Activated naive CD4-positive, alpha-beta T cell (primary cell): ENCODE measurements at places on chromosomes 3 and 15.

GRCh38 chr15:58109419-58109818, 28.8 kb upstream of the AQP9 start:
- no peak for DNase-seq

DNA sequence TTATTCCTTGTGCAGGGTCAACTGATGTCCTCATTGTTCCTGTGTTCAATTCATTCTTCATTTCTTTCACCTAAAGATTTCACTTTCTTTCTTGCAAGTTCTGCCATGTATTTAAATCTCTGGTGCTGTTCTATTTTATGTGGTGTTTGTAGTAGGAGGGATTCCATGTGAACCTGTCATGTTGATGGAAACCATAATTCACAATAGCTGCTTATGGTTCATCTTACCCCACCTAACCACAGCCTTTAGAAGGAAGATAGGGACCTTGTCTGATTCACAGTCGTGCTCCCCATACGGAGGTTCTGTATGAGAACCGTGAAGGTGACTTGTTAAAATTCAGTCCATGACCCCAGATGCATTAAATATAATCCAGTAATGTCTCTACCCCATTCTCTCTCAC, 21.9 kb downstream of the SLCO2A1 start:
- DNase-seq: no peak

GRCh38 chr3:66138336-66139313, 82.2 kb upstream of the SLC25A26 start:
- no peak for DNase-seq

- DNase-seq: no peak
These were observed 74.1 kb downstream of the LRTM1 start for GRCh38 chr3:54853573-54854404.

- DNase-seq: no peak
These were observed 6.4 kb downstream of the MYL3 start for GRCh38 chr3:46856576-46857471.

GRCh38 chr3:14147066-14147435, 22.2 kb downstream of the TMEM43 start:
- no peak for DNase-seq

GRCh38 chr3:108219336-108219735, 2.9 kb downstream of the IFT57 start:
- no peak for DNase-seq

DNA sequence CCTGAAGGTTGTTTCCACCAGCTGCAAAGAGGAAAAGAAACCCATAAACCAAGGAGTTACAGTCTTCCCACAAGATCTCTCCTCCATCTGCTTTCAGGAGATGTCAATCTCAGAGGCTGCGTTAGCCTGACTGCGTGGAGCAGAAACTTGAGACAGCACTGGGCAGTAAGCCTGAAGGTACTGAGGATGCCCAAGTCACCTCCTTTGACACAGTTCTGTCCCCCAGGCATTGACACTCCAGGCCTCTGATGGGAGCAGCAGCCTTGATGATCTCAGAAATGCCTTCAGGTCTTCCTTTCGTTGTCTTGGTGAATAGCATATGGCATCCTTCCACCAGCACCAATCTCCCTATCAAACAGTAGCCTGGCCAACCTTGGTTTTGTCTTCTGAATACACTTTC, 89.3 kb downstream of the OXNAD1 start:
- no peak for DNase-seq

GRCh38 chr3:162628531-162628930, 1131.9 kb downstream of the OTOL1 start:
- DNase-seq: no peak

GRCh38 chr3:37974121-37975083, 16.2 kb upstream of the VILL start:
- no peak for DNase-seq

DNA sequence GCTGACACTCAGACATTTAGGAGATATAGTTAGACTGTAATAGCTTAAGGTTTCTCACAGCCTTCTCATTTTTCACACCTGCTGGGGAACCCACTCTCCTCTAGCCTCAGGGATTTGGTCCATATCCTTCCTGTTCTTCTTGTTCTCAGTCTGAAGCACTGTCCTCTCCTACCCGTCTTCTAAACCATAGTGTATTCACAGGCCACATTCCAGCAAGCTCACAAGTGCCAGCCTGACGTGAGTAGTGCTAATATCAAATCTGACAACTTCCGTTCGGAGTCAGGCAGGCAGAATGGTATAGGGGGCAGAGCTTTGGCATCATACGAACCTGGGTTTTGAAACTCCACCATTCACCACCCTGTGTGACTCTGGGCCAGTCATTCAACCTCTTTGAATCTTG, 6.9 kb upstream of the CA12 start:
- no peak for DNase-seq

GRCh38 chr3:126798521-126798920, 94.5 kb downstream of the CHCHD6 start:
- DNase-seq: no peak

- no peak for DNase-seq
These were observed 29.2 kb downstream of the STT3B start for GRCh38 chr3:31561891-31562290.

DNA sequence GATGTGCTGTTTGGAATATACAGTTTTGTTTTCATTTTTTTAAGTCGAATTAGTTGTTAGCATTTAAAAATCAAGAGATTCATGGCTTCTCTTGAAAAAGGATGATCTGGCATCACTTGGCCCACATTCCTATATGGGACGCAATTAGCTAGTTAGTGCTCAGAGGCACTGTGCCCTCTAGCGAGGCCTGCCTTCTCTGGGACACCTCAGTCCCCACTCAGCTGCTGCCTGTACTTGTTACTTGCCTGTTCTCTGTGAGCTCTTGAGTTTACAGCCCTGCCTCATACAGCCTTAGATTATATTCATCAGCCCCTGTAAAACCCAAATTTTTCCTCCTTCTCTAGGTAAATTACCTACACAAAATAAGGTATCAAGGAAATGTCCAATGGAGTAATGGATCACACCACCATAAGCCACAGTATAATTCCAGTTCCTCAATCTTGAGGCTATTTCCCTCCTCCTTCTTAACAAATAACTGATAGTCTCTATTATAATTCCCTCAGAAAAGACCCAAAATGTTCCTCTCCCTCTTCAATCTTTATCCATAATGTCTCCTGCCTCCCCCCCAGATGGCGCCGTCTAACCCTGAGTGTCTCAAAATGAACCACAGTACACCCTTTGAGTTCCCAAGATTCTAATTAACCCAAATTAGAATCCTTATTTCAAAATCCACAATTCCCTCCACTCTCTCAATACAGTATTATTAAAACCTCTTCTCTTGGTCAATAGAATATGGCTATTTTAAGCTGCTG, 2.7 kb downstream of the ZMAT3 start:
- no peak for DNase-seq

GRCh38 chr15:58977887-58978286, 9.6 kb upstream of the RNF111 start:
- DNase-seq: no peak

DNA sequence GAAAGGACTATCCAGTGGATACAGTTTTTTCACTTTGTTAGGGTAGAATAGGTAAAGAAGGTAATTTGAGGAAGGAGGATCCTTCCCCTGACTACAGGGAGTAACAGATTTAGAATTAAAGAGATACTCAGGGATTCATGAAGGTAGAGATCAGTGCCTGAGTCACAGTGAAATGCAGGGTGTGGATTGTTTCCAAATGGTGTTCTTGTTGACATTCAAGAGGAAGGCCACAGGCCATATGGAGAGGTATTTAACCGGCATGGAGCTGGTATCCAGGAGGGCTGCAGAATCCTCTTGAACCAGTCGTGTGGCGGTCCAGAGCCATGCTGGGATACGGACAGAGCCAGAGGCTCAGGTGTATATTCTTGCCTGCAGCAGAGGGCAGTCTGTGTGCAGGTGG, 28.2 kb downstream of the GYG1 start:
- DNase-seq: no peak

DNA sequence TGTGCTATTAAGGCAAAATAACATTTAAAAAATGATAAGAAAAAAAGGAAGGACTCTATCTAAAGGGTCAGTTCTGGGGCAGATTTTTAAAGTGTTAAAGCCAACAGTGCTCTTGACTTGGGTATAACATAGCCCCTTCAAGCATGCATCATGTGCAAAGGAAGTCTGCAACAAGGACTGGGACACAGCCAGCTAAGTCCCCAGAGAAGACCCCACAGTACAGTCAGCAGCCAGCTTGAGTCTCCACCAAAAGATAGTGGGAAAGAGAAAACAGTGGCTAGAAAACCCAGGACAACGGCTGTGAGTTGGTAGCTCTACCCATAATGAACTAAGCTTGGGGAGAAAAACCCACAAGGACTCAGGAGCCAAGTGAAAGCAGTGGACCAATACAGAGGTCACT, 86.4 kb upstream of the DCLK3 start:
- DNase-seq: no peak
